ENCODE measurements at places on chromosomes 4 and X.

DNA sequence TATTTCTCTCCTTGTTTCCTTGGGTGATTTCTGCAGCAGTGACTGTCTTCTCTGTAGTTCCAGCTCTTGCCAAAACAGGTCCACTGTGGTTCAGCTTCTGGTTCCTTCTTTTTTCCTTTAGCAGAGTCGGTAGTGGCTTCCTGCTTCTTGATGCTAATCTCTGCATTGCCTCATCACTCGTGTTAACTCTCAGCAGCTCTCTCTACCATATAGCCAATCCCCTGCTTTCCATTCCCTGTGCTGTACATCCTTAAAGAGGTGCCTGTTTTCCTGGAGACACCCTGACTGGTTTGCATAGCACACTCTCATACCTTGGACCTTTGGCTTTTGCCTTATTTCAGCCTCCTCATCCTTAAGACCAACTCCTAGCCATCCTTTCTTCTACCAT is 191.2 kb upstream of the LNX1 start:
- no peak for DNase-seq

- DNase-seq = no peak
Observed at GRCh38 chr4:181957088-181957487, 286.1 kb upstream of the TENM3 start.

DNA sequence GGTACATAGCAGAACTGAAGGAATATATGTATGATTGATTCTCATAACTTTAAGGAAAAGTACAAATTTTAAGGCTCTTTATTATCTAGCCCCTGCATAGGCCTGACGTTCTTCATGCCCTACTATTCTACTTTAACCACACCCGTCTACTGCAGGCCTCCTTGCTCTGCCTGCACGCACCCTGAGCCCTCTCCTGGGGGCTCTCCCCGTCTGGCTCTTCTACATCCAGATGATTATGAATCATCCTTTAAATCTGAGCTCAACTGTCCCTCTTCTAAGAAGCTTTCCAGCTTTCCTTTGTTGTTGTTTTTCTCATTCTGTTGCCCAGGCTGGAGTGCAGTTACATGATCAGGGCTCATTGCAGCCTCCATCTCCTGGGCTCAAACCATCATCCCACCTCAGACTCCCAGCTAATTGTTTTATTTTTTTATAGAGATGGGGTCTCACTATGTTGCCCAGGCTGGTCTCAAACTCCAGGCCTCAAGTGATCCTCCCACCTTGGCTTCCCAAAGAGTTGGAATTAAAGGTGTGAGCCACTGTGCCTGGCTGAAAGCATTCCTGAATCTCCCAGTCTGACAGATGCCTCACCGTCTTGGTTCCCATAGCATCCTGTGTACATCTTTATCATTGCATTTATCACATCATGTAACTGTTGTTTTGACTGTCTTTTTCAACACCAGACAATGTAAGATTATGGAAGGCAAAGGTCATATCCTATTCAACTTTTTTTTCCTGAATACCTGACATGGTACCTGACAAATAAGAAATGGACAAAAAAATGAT is 89.2 kb downstream of the WDFY3 start:
- DNase-seq = no peak

DNA sequence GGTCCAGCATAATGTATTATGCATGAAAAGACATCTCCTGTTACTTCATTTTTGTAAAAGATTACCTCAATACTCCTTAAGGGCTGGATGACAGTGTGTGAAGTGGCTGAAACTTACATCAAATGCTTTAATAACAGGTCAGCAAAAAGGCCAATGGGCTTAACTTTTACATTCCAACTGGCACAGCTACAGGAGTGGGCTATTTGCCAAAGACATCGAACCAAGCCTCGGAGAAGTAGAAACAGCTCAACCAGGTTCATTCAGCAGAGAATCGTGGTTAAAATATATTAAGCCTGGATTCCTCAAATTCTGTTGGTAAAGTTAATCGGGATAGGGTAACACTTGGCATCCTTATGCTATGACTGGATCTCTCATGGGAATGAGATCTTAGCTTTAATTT is 639.7 kb downstream of the TRIML1 start:
- DNase-seq = no peak

DNA sequence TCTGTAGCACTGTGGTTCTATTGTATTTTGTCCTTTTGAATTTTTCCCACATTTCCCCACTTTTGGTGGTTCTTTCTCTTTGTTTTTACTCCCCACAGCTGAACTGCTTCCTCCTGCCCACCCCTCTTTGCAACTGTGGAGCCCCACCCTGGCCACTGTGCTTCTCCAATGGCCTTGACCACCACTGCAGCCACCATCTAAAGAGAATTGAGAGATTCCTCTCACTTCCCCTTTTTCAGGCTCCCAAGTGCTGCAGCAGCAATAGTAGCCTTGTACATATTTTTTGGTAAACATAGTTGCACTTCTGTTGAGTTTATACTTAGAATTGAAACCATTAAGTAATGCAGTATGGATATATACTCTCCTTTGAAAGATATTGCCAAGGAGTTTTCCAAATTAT is 51.3 kb upstream of the FRMPD3 start:
- no peak for DNase-seq

GRCh38 chr4:111283066-111283677 is 660.3 kb upstream of the PITX2 start:
- peak; percentile 11 for DNase-seq

DNA sequence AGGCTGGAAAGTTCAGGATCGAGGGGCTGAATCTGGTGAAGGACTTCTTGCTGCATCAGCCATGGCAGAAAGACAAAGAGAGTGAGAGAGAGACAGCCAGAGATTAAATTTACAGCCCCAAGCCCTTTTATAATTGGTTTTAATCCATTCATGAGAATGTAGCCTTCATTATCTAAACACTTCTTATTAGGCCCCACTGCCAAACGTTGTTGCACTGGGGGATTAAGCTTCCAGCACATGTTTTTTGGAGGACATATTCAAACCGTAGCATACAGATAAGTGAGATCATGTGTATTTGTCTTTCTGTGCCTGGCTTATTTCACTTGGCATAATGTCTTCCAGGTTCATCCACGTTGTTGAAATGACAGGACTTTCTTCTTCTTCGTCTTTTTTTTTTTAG is 524.7 kb downstream of the SPRY1 start:
- DNase-seq = no peak

- no peak for DNase-seq
Observed at GRCh38 chrX:10041383-10041782, 74.2 kb downstream of the CLDN34 start.

GRCh38 chr4:147019091-147019490 is 73.4 kb upstream of the TTC29 start:
- peak; percentile 6 for DNase-seq

DNA sequence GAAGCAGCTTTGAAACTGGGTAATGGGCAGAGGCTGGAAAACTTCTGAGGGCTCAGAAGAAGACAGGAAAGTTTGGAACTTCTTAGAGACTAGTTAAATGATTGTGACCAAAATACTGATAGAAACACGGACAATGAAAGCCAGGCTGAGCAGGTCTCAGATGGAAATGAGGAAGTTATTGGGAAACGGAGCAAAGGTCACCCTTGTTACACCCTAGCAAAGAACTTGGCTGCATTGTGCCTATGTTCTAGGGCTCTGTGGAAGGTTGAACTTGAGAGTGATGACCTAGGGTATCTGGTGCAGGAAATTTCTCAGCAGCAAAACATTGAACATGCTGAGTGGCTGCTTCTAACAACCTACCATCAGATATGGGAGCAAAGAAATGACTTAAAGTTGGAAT is 50.8 kb upstream of the FBXW7 start:
- no peak for DNase-seq

GRCh38 chr4:71006203-71006907 is 12.9 kb downstream of the DCK start:
- DNase-seq = no peak

DNA sequence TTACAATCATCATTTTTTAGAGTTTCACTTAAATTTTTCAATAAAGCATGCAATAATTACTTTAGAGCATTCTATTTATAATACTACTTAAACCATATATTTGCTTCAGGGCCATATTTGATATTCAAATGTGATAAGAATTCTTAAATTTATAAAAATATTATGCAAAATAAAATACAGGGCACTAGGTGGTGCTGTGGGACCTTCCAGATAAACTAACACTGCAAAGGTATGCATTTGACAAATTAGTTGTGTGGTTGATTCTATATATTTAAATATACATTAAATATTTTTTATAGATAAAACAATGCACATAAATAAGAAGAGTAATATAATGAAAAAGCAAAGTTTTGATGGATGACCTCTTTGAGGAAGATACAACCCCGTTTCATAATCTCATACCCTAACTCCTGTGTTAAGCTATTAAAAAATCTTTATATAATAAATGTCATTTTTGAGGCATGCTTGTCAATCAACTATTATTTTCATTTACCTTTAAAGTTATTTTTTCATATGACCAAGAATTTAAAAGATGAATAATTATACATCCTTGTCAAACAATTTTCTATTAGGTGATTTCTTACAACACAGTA is 128.4 kb downstream of the REELD1 start:
- DNase-seq = no peak

GRCh38 chr4:147683188-147683591 is 773 bp downstream of the PRMT9 start:
- no peak for DNase-seq

GRCh38 chrX:38214551-38215531 is 5.8 kb downstream of the SRPX start:
- DNase-seq = no peak

- DNase-seq = no peak
Observed at GRCh38 chr4:129968778-129969177, 872.8 kb downstream of the C4orf33 start.

DNA sequence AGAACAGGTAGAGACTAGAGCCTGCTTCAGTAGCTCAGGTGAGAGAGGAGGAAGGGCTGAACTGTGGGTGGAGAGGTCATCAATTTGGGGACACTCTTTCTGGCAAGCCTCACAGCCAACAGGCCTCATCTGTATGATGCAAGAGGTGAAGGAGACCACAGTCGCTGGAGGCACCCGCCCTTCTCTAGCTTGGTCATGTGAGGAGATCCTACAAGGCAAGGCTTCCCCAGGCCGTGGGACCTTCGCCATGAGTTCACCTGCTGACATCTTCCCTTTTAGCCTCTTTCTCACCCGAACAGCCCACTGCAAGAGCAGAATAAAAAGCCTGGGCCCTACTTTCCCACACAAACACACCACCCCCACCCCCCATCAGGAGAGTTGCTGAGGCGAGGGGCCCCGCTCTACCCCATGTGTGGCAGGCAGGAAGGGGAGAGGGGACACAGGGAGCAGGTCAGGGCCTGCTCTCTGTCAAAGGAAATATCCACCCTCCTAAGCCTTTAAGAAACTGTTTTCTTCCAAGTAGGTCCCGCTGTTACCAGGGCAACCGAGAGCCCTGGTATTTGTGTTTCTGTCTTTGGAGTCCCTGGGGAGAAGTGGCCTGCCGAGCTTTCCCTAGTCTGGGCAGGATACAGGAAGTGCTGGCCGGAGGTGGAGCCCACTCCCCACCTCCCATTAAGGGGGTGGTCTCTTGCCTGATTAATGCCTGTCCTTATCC is 8.1 kb downstream of the RTL5 start:
- no peak for DNase-seq

- no peak for DNase-seq
Observed at GRCh38 chrX:120647127-120647526, 17.3 kb upstream of the C1GALT1C1 start.

GRCh38 chr4:142383800-142384470 is 462.2 kb downstream of the INPP4B start:
- DNase-seq = no peak

GRCh38 chrX:151852294-151852693 is 60.4 kb upstream of the MAGEA4 start:
- no peak for DNase-seq

DNA sequence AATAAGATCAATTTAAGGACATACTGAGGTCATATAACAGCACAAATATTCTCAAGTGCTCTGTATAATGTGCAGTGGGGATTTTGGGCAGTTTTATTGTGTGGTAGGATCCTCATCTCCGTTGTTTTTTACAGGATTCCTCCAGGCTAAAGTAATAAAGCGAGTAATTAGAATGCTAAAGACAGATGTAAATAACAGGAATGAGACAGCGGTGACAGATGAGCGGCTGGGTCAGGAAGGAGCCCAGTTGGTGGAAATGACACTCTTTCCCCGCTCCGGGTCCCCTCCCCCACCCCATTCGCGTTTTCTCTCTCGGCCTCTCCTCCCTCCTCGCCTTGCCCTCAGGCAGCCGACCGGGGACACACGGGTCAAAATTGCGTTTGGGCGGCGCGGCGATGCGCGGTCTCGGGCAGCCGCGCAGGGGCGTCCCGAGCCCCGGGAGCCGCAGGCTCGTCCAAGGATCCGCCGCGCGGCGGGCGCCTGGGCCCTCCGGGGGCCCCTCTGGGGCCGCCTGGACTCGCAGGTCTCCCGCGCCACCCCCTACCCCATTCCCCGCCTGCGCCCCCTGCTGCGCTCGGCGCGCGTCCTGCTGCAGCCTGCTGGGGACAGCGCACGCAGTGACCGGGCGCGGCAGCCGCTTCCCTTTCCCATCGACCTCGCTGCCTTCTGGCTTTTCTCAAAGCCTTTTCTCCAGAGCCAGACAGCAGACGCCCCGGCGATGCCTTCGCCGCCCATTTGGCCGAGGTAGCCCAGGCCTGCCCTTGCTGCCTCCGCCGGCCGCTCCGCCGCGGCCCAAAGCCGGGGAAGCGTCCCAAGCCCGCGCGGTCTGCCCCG is 16.2 kb downstream of the POU4F2 start:
- no peak for DNase-seq

DNA sequence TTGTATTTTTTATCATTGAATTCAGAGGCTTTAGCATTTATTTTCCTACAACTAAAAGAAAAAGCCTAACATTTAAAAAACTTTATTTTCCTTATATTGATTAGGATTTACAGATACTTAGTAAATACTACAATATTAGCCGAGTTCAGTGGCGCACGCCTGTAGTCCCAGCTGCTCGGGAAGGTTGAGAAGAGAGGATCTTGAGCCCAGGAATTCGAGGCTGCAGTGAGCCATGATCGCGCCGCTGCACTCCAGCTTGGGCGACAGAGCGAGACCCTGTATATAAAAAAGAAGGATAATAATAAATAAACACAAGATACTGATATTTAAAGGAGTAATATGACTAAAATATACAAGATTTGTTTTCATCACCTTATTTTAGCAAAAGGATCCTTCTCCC is 681 bp upstream of the UPF3B start:
- no peak for DNase-seq

DNA sequence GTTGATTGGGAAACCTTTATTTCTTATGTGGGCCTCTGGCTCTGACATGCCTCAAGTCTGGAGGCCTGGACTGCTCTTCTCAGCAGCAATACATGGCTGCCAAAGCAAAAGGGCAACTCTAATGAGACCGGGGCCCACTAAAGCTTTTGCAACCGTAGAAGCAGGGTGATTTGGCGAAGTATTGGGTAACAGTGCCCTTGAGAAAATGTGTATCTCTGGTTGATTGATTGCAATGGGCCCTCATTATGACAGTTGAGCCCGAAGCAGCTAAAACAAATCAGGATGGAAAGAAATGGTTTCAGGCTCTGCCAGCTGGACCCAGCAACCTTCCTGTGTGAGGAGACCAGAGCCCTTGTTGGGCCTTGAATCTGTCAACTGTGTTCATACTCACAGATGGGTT is 73.4 kb downstream of the CLCN4 start:
- DNase-seq = no peak

- DNase-seq = no peak
Observed at GRCh38 chr4:164252286-164252685, 501.6 kb upstream of the SMIM31 start.

GRCh38 chrX:7068939-7069367 is 78.6 kb upstream of the STS start:
- no peak for DNase-seq

All from stimulated activated CD8-positive, alpha-beta memory T cell treated with anti-CD3 and anti-CD28 coated beads, Interleukin-7, amount 100 ng/mL, for 24 hours (primary cell).